PC-3 (cell line): ENCODE measurements at places on chromosomes 4 and X.

GRCh38 chrX:43718956-43719355, 62.9 kb downstream of the MAOA start:
- DNase-seq: peak; percentile 57

DNA sequence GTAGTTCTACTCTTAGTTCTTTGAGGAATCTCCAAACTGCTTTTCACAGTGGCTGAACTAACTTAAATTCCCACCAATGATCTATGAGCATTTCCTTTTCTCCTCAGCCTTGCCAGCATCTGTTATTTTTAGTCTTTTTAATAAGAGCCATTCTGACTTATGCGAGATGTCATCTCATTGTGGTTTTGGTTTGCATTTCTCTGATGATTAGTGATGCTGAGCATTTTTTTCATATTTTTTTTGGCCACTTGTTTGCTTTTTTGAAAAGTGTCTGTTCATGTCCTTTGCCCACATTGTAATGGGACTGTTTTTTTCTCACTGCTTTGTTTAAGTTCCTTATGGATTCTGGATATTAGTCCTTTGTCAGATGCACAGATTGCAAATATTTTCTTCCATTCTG, 21.5 kb upstream of the PHKA1 start:
- no peak for DNase-seq

GRCh38 chr4:172007889-172008288, 194.7 kb downstream of the GALNTL6 start:
- DNase-seq: no peak

- no peak for DNase-seq
Observed at GRCh38 chr4:127196655-127197352, 436.0 kb upstream of the INTU start.

GRCh38 chr4:137677863-137678262, 145.6 kb upstream of the PCDH18 start:
- peak; percentile 58 for DNase-seq

DNA sequence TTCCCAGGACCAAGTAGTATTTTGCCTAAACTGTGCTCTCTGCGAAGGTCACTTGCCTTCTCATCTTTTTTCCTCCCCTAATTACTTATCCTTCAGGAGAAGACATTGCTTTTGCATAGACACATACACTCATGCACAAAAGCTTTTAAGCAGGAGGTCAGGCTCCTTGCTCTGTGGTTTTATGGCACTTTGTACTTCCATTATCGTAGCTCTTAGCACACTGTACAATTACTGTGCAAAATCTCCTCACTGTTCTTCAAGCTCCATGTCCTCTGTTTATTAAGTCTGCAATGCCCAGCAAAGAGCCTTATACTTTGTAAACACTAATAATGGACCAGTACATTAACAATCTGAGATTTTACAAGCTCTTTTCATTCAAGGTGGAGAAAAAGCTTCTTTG, 188.4 kb upstream of the GNPDA2 start:
- DNase-seq: no peak

GRCh38 chrX:618761-619450, 11.7 kb upstream of the SHOX start:
- DNase-seq: no peak

DNA sequence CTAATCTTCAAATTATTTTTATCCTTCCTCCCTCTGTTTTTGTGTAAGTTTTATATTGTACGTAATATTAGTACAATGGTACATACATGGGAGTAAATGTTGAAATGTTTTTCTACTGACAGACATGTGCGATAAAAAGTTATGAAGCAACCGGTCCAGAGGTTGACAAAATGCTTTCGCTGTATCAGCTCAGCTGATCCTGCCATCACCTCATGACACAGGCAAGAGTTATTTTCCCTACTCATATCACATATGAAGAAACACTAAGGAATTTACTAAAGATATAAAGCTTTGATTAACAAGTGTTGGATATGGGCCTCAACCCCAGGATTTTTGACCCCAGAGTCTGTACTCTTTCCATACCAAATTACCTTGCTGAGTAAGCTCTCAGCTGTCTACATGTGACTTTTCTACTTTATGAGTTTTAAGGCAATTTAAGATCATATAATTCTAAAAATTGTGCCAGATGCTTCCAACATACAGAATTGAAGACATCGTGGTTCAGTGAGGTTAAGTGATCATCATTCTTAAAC, 50.0 kb downstream of the CLCN5 start:
- no peak for DNase-seq

DNA sequence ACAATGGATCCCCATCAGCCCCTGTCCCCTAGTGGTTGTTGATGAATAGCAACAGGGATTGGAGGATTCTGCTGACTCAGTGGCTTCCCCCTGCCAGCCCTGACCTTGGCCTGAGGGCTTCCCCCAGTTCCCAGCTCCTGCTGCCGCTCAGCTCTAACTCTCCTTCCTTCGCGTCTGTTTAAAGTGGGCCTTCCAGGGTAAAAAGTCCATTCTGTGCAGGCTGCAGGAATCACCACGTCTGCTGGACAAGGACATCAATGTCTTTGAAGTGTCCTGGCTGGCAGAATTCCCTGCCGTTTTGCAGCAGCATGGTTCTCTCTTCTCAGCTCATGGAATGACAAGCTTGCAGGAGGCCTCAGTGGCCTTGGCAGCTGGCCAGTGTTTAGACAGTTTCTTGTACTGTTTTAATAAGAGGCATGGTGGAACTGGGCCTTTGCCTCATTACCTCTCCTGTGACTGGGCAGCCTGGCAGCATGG, 152.5 kb upstream of the STX18 start:
- no peak for DNase-seq

- DNase-seq: peak; percentile 6
Observed at GRCh38 chr4:2177443-2178093, 64.4 kb downstream of the HAUS3 start.

DNA sequence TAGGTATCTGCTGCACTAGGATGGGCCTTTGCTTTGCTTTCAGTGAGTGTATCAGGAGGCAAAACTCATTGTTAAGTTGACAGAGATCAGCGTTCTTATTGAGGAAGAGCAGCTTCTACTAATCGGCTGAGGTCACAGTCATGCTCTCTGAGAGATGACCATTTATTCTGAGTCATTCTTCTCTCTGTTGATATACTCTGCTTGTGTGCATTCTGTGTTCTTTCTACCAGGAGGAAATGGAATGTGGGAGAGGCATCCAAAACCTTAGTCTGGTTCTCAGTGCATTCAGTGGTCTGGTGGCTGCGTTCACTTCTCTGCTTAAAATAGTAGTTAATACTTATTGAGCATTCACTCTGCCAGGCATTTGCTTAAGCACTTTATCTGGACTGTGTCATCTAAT, 66.2 kb downstream of the RRAGB start:
- DNase-seq: no peak

- DNase-seq: peak; percentile 30
Observed at GRCh38 chr4:162499478-162499877, 335.7 kb upstream of the FSTL5 start.

- no peak for DNase-seq
Observed at GRCh38 chr4:5887011-5887360, 5.9 kb downstream of the CRMP1 start.

- no peak for DNase-seq
Observed at GRCh38 chrX:53421125-53421524, 1.3 kb downstream of the SMC1A start.

- peak; percentile 93 for DNase-seq
Observed at GRCh38 chrX:22220941-22221340, 51.8 kb upstream of the CBLL2 start.

DNA sequence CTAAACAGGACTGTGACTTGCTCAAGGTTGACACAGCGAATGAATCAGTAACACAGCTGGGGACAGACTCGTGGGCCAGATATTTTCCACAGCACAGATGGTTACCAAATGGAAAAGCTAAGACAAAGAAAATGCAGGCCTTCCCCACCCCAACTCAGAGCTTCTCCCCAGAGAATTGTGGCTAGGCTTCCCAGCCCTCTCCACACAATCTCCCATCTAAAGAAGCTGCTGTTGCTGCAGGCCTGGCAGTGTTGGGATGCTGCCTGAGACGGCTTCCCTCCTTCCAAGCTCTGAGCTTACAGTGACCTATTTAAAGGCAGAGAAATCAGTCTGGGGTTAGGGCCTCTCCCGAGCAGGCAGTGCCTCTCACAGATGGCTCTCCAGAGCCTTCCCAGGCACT, 46.5 kb upstream of the PGRMC1 start:
- no peak for DNase-seq

DNA sequence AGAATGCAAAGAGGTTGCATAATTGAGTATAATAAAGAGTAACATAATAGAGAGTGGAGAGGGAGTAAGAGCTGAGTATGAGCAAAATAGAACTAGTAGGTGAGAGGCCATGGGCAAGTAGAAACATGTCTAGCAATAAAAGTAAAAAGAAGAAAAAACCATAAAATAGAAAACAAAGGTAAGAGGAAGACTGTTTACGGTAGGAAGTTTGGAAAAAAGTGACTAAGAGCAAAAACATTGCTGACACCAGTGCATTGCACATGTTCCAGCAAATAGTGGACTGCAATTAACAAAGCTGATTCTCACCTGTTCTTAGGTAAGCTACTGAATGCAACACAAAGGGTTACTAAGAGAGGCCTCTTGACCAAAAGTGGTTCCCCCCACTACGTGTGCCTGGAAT, 202.9 kb downstream of the TEX13A start:
- peak; percentile 12 for DNase-seq

- no peak for DNase-seq
Observed at GRCh38 chr4:134622199-134622598, 420.6 kb upstream of the PABPC4L start.

DNA sequence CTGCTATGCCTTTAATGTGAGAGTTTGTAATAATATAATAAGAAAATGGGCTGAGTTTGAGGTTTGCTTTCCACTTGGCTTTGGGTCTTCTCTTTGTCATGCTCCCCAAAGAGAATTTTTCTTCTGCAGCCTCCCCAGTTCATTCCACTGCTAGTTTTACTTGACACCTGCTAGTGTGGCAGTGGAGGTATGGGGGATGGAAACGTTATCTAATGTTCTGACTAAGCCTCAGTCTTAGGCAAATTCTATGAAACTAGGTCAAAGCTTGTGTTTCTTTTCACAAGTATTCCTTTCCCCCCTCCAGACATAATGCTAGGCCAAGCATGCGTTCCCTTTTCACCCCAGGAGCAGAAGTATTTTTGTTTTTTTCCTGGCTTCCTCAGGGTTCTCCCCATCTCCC, 67.5 kb downstream of the PPP1R2C start:
- DNase-seq: no peak

DNA sequence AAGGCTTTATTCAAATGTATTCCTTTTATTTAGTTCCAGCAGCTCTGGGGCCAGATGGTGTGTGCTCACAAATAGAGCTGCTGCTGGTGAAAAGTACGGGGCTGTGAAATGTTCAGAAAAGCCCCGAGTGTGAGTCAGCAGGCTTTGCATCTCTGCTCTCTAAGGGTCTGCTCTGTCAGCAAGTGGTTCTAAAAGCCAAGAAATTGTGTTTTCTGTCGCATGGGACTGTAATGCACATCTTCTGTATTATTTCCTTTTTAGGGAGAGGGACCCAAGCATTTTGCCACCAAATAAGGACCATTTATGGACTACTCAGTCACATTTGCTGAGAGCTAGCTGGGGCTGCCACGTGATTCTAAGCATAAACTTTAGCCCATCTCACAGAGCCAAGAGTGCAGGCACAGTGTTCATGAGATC, 82.9 kb upstream of the NHS start:
- no peak for DNase-seq

GRCh38 chr4:173380987-173381386, 10.2 kb downstream of the SAP30 start:
- no peak for DNase-seq

- DNase-seq: no peak
Observed at GRCh38 chr4:180169394-180169793, 2073.8 kb upstream of the TENM3 start.

- DNase-seq: no peak
Observed at GRCh38 chrX:19795307-19795706, 92.1 kb downstream of the SH3KBP1 start.
